Stimulated activated CD4-positive, alpha-beta T cell treated with anti-CD3 and anti-CD28 coated beads, Interleukin-1b, Interleukin-23, amount 100 ng/mL, for 1 hour (primary cell): ENCODE measurements at places on chromosomes 4 and X.
A peak's percentile ranks its signal among the peaks of the same experiment; 100 is the strongest.

DNA sequence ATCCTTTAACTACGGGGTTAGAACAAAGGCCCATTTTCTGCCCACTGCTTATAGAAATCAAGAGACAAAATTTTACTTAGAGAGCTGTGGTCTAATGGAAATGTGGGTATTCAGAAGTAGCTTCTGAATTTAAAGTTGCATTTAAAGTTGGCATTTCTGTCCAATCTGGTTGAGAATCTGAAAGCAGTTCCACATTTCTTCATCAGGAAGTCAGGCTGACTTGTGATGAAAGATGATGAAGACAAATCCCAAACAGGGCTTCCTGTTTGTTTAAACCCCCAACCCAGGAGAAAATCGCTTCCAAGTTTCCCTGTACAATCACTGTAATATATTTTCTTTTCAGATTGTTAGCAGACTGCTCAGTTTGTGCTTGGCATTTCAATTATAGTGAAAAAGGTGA is 345.3 kb downstream of the SPRY1 start:
- no peak for DNase-seq

DNA sequence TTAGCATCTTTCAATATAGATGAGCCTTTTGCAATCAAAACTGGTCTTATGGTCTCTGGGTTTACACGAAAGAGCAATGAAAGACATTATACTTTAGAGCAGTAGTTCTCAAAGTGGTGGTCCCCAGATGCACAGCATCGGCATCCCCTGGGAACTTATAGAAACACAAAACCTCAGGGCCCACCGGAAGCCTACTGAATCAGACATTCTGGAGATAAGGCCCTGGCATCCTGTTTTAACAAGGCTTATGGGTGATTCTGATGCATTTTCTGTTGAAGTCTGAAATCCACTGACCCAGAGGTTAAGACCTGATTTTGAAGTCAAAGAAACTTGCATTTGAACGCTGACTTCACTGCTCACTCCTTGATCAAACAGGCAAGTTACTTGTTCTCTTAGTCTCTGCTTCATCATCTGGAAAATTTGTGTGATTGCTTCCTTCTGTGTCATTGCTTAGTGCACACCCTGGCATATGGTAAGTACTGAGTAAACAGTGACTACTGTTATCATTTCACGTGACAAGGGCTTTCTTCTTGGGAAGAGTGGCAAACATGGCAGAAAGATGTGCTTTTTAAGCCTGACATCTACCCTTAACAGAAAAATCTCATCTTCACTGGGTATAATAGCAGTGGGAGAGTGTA is 14.5 kb downstream of the CHRNA9 start:
- no peak for DNase-seq

DNA sequence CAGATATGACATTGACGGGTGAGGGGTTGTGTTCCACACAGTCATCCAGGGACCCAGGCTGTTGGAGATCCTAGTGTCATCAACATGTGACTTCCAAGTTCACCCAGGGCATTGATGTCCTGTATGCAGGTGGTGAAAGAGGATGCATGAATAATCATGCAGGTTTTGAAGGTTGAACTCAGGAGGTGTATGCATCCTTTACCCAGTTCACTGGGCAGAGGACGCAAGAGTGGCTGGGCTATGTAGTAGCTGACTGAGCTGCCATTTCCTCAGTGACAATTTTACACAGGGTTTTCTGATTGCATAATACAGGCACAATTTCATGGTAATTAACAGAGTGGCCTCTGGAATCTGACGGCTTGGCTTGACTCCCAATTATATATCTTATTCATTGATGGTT is 323.0 kb downstream of the HS3ST1 start:
- DNase-seq = no peak

DNA sequence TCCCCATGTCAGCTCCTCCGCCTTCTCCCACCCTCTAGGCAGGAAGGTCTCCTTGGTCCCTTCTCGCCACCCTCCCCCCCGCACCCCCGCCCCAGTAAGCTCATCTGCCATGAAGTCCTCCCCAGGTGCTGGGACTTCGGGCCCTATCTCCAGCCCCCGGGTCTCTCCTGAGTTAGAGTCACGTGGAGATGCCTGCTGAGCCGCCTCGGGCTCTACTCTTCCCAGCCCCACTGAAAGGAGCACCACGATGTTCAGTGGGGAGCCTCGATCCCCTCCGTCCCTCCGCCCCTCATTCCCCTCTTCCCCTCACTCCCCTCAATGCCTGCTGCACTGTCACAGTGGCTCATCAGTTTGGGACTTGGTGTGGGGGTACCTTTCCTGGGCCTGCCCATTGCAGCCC is 3.9 kb downstream of the HTRA3 start:
- no peak for DNase-seq

DNA sequence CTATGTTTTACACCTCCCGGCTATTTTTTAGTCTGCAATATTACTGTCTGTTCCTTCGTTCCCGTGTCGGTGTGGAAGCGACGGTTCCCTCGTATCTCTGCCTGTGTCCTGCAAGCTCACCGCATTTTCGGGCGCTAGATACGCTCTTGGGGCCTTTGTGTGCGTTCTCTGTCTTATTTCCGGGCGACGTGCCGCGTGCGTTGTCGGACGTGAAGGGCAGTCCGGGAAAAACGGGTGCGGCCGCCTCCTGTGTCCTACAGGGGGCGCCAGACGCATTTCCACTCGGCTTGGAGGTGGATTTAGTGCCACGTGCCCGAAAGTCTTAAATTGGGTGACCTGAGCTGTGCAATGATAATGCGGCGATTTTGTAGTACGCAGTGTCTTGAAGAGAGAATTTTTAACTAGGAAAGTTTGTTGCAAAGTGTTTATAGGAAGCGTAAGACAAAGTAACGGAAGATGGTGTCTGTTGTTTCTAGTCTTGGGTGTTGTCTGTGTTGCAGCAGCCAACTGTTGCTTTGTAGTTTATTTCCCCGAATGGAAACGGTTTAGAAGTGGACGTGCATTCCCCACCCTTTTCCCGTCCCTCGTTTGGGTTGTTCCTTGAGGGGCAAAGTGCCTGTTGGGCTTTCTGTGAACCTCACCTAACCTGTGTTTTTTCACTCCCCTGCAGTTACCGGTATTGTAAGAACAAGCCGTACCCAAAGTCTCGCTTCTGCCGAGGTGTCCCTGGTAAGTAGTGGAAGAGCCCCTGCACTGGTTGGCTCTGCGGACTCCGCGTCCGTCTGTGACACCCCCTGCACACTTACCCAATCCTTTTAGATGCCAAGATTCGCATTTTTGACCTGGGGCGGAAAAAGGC is 720 bp downstream of the RPL10 start:
- DNase-seq = peak; percentile 56

GRCh38 chr4:1290165-1290977 is 680 bp downstream of the MAEA start:
- no peak for DNase-seq

- no peak for DNase-seq
These were observed 255.8 kb downstream of the OPHN1 start for GRCh38 chrX:68177542-68177941.

DNA sequence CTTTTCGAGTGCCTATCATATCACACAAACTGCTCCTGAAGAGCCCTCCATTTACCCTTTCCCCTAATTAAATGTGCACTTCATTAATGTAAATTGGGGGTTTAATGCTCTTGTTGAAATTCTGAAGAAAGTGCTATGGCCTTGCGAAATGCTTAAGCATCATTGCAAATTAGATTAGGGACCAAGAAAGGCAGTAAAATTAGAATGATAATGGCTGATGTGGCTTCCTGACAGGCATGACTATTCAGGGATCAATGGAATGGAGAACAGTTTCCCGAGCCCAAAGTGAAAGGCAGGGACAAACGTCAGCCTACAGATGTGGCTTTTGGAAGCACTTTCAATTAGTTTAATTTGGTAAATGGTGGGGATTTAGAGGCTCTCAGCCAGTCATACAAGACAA is 120.1 kb downstream of the NKX6-1 start:
- no peak for DNase-seq

- DNase-seq = no peak
These were observed 86.4 kb upstream of the DHRSX start for GRCh38 chrX:2587146-2587545.

- no peak for DNase-seq
These were observed 15.1 kb upstream of the FGFR3 start for GRCh38 chr4:1777822-1778641.

GRCh38 chr4:88865046-88865445 is 167.4 kb upstream of the NAP1L5 start:
- DNase-seq = no peak

DNA sequence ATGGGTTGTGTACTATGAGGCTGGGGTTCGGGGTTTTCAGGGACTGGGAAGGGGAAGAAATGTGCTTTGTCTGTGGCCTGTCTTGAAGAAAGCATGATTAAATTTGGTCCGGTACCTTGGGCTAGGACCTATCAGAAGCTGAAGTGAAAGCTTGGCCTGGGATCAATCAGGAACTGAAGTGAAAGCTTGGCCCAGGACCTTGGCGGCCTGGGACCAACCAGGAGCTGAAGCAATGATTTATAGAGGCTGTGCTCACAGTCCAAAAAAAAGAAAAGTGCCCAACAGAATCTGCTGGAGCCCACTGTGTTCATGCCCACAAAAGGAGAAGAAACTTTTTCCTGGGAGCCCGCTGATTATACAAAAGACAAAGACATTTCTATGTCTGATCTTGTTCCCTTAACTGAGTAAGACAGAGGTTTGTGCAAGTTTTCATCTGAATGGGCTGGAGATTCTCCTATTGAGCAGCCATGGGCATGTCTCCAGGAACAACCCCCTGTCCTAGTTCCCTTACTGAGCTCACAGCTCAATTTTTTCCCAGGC is 1427.9 kb downstream of the FAM133A start:
- DNase-seq = no peak

GRCh38 chr4:42350611-42351182 is 46.6 kb upstream of the SHISA3 start:
- DNase-seq = no peak

DNA sequence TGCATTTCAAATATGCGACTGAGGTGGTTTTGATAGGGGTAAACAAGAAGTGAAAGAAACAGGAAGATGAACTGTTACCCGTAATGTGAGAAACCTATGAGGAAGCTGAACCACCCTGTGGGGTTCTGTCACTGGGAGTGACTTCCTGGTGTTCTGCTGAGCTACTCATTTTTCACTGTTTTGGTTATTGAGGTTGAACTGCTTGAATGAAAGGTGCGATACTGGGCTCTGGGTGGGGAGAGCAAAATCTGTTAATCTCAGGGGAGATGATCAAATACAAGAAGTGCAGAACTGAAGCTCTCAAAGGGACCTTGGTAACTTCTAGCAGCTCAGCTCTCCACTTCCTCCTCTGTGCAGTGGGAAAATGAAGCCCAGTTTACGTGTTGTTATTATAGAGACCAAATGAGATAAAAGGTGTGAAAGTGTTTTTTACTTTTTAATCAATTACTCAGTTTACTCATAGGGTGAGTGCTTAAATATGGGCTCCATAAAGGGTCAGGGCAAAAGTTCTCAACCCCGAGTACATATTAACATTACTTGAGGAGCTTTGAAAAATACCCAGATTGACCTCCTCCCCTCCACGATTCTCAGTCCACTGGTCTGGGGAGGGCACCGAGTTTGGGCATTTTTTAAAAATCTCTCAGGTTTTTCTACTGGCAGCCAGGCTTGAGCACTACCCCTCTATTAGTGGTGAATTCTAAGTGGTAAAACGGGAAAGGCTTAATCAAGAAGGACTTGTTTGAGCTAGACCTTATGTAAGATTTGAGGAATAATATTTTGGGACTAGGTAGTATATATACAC is 66.7 kb downstream of the COQ2 start:
- DNase-seq = no peak

- DNase-seq = no peak
These were observed 1.3 kb upstream of the FAT4 start for GRCh38 chr4:125313497-125313896.

DNA sequence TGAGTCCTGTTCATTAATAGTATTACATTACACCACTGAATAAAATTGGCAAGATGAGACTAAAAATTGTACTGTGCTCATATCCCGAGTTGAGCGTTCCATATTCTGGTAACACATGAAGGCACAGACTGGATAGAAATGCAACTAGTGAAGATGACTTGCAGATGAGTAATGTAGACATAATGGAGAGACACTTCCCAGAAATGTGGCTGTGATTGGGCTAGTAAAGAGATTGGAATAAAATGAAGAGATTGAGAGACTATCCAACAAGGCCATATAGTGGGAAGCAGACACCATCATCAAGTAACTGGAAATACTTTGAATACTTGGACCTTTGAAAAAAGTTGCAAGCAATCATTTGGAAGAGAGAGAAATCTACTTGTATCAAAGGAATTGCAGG is 77.3 kb downstream of the DCAF8L1 start:
- no peak for DNase-seq

DNA sequence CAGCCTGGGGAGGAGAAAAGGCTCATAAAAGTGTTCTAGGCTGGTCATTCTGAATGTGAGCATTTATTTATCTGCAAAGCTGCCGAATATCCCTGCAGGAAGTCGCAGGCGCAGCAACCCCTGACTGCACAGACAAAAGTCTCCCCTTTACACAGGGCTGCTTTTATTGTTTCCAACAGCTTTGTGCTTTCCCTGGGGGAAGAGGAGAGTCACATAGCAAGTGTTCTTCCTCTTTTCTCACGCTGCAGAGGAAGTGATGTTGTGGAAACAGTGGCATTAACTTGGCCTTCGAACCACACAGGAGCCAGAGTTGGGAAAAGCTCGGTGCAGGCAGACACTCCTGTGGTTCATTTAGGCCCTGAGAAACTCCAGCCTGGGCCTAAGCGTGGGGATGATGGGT is 81.5 kb upstream of the BCOR start:
- DNase-seq = no peak

- DNase-seq = no peak
These were observed 57.0 kb upstream of the GBA3 start for GRCh38 chr4:22635692-22636091.

DNA sequence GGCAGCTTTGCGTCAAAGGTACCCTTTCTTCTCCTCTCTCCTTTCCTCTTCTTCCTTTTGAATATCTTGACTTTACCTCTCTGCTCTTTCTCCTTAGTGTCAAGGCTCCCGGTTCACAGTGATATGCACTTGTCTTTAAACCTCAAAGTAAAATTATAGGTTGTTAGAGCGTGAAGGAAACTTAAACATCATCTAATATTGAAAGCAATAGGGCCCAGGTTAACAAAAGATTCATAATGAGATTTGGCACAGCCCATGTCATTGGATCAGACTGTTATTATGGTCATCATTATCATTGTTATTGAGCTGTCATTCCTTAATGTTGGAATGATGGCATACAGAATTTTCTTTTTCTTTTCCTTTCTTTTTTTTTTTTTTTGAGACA is 32.5 kb downstream of the FTHL17 start:
- DNase-seq = no peak

- DNase-seq = no peak
These were observed 30.4 kb downstream of the CLDN22 start for GRCh38 chr4:183289688-183290087.

- DNase-seq = no peak
These were observed 117.6 kb upstream of the BMPR1B start for GRCh38 chr4:94640151-94640550.

GRCh38 chrX:48468247-48468671 is 1.8 kb downstream of the SLC38A5 start:
- DNase-seq = no peak

DNA sequence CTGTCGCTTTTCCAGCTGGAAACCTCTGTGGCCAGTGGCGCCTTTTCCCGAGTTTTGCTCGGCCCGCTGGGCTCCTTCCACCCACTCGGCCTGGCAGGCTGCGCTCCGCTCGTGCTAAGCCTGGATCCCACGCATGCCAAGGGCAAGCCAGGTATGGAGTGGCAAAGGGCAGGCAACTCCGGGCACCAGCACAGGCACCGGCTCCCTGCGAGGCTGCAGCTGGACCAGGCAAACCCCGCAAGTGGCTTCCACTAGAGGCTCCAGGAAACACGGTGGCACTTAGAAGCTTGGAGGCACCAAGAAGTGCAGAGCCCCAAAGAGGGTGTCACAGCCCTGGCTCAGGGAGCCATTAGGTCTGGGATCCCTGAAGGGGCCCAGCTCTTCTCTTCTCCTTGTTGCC is 59.5 kb downstream of the PPA2 start:
- DNase-seq = no peak

GRCh38 chr4:21948347-21949072 is at the start of gene KCNIP4:
KCNIP4 (minus strand) TSS chr4:21948772.
- DNase-seq = no peak
